Uterus (tissue), 4 donors: ENCODE measurements at places on chromosomes 3 and 15.

DNA sequence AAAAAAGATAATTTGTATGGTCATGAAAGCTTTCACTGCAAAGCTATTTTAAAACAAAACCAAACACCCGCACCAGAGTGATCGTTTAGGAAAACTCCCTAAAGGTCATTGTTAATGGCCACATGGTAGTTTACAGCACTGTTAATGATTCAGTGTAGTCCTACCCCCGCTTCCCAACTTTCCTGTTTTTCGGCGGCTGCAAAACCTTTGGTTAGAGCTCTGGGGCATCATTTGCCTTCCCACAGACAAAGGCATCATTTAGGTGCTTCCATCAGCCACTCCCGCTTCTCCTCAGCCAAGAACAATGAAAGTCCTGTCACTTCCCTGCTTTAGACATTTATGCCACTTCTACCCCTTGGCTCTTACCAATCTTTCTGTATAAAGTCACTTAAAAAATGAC, 10.6 kb downstream of the MELTF start:
- DNase-seq = no peak

- no peak for DNase-seq
Measured at GRCh38 chr15:58026552-58026951, 39.0 kb downstream of the ALDH1A2 start.

DNA sequence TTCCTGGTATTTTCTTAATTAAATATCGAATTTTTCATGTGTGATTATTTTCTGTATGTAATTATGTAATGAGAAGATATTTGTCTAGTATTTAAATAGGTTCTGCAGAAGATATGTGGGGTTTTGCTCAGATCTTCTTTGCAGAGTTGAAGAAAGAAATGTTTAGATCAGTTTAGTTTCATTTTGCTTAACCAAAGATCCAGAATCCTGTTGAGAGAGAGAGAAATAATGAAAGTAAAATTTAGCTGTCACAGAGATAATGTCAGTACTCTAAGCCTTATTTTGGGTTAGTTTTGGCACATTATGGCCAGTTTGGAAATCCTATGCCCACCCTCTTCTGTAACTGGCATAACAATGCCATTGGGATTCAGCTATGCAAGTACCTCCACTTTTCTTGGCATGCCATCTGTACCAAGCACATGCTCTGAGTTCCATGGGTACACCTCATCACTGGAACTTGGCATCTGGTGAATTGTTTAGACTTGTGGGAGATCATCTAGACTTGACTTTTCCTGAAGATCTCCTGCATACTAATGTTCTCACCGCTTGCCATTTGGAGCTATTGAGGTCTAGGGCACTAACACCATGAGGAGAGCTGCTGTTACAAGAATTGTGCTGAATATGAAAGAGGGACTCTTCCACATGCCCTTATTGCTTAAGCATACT, 30.9 kb downstream of the PLSCR1 start:
- DNase-seq = no peak

- DNase-seq = no peak
Measured at GRCh38 chr3:119395923-119396358, 67.5 kb downstream of the TMEM39A start.

- no peak for DNase-seq
Measured at GRCh38 chr3:185322101-185322719, 40.7 kb upstream of the MAP3K13 start.

- no peak for DNase-seq
Measured at GRCh38 chr15:56959318-56959648, 40.8 kb downstream of the TCF12 start.

- DNase-seq = no peak
Measured at GRCh38 chr3:27639271-27639670, 82.9 kb downstream of the EOMES start.

GRCh38 chr3:50189274-50189673, 2.1 kb upstream of the GNAT1 start:
- DNase-seq = peak; percentile 73

DNA sequence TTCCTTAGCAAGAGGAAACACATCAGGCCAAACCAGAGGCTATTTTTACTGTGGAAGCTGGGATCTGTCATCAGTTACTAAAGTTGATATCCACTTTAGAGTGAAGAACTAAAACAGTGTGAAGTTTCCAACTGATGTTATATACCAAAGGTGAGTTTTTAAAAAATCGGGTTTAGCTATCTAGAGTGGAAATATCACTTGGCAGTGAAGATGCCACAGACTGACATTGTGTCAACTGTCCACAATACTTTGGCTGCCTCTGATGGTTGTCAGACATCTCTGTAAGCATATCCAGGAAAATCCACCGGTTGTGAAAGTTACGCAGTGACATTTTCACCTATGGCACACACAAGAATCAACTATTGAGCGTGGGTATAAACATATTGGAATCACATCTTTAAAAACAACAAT, 9.2 kb downstream of the ZIC1 start:
- no peak for DNase-seq

DNA sequence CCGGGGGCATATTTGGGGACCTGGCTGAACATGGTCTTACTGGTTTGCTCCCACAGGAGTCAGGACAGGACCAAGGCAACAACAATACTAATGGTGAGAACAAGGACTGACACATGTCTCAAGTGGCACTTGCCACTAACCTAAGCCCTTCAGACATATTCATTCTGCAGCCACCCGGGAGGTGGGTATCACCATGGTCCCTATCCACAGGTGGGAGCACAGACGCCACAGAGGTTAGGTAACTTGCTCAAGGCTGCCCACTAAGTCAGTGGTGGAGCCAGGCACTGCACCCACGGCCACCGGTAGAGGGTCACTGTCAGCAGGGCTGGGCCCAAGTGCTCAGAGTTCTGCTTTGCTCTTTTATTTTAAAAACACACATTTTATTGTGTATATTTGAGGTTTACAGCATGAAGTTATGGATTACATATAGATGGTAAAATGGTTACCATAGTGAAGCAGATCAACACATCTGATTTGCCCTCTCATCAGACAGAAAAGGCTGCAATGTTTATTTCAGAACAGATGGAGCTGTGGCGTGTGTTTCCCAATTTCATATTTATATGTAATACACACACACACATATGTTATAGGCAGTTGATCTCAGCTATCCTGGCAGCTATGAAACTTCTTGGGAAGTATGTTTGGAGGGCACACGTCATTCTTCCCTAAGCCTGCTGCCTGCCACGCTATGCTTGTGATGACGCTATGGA, 30.0 kb upstream of the SLC41A3 start:
- peak; percentile 11 for DNase-seq

GRCh38 chr15:81901319-81901718, 144.5 kb downstream of the MEX3B start:
- no peak for DNase-seq

DNA sequence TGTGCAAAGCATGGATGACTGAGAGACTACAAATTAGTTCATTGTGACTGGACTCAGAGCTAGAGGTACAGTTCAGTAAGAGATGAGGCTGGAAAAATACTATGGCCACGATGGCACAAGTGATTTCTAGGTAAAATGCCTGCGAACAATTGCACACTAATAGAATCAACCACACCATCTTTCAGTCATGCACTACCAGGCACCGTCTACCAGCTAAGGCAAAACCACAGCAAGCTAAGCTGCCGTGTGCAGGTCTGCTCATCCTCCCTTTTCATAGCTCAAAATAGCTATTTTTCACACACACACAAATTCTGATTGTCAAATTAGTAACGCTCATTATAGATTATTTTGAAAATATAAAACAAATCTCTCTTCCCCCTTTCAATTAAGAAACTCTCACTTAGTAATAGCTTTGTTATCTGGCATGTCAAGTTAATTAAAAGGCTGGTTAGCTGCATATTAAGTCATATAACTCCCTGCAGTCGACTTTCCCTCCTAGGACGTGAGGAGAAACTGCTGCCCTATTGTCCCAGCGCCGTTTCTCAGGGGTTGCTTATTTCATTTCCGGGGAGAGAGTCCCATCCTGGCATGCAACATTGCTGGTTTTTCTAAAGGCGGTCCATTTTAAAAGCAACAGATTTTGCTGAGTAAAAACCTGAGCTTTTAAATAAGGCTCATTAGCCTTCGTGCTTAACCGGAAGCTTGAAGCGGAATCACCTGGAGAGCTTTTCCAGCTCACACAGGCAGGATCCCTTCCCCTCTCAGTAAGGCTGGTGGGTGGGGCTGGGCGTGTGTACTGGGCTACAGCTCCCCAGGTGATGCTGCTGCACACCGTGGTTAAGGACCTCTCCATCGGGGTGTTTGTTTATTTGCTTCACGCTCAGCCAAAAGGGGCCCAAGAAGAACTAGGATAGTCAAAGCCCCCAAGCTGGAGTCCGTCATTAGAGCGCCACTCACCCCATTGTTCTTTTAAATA, 16.9 kb upstream of the MEX3B start:
- no peak for DNase-seq

DNA sequence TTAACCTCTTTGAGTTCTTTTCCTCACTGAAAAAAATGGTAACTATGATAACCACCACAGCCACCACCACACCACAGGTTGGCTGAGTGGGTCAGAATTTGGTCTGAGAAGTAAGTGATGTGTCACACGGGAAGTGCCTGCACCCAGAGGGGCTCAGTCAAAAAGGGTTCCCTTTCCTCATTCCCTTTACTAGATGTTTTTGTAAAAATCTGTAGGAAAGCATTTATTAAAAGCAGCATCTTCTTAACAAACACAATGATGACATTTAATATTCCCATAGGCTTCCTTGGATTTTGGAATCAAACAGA, 23.2 kb downstream of the CFAP92 start:
- DNase-seq = no peak
